ENCODE measurements at places on chromosomes 1 and 21.

- DNase-seq, result no peak
These were observed 91.5 kb downstream of the TIAM1 start for GRCh38 chr21:31252611-31253010.

GRCh38 chr1:115463347-115463746 is 125.3 kb upstream of the NGF start:
- no peak for DNase-seq

GRCh38 chr1:182385885-182386853 is 5.4 kb downstream of the GLUL start:
- no peak for DNase-seq

DNA sequence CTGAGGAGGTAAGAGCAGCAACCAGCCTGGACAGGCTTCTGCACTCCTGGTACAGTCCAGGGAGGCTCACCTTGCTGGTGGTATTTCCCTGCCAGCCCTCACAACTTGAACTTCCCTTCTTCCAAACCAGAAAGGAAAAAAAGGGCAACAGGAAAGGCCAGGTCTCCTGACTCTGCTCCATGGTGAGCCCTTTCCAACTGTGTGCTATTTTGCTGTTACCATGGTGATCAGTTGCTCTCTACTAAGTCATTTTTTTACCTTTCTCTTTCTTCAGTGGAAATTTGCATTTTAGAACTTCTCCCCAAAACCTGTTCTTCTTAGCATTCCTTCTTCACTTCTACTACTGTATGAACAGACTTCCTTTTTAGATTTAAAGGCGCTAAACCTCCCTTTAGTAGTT is 164.3 kb downstream of the GRIK1 start:
- no peak for DNase-seq

- no peak for DNase-seq
These were observed 21.7 kb downstream of the ETNK2 start for GRCh38 chr1:204130178-204130577.

- no peak for DNase-seq
These were observed 25.8 kb downstream of the COL18A1 start for GRCh38 chr21:45430521-45431501.
